ENCODE measurements at places on chromosomes 3 and 15.

DNA sequence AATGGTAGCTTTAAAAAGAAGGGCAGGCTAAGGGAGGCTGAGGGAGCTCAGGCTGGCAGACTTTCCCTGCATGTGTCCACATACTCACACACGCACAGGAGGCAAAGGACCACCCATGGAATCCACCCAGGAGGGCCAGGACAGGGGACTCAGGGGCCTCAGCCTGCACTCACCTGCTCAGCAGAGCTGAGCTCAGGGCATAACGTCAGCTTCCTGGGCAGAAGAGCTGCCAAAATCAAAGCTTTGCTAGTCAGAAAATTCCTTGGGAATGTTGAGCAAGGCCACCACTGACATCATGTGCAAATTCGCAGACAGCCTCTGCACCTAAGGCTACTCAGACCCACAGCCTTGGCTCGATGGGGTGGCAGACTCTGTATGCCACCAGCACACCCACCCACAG, 16.4 kb upstream of the ALAS1 start:
- DNase-seq, result peak; percentile 79

DNA sequence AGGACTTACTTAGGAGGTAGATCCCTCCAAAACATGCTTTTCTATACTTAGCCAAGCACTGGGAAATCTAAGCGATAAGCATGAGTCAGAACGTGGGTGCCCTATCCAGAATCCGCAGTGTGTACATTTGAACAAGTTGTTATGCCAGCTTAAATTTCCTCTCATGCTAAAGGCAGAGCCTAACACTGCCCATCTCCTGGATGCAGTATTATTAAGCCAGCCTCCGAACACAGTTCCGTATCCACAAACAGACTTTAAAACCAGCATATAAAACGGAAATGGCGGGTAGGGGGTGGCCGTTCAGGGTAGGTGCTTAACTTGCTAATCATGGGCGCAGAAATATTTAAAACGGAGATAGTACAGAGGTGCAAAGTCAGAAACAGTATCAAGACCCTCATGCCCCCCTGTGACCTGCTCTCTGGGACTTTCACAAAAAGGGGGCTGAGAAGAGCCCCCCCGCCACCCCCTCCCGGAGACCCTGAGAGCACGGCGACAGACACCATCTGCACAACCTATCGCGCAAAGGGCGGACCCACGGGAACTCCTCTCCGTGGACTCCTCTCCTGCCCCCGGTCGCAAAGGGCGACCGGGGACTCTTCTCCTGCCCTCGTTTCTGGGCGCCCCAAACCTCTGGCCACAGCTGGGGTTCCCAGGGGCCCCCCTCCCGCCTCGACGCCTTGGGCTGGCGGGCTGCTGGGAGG, 889 bp upstream of the LRRIQ4 start:
- DNase-seq, result peak; percentile 41

GRCh38 chr3:156145866-156146265, 25.5 kb downstream of the KCNAB1 start:
- no peak for DNase-seq

GRCh38 chr15:48796521-48796920, 14.3 kb downstream of the CEP152 start:
- no peak for DNase-seq

- peak; percentile 35 for DNase-seq
Measured at GRCh38 chr3:99549957-99550603, 88.3 kb upstream of the COL8A1 start.

- DNase-seq, result no peak
Measured at GRCh38 chr15:74780523-74781430, 1.1 kb upstream of the CSK start.

DNA sequence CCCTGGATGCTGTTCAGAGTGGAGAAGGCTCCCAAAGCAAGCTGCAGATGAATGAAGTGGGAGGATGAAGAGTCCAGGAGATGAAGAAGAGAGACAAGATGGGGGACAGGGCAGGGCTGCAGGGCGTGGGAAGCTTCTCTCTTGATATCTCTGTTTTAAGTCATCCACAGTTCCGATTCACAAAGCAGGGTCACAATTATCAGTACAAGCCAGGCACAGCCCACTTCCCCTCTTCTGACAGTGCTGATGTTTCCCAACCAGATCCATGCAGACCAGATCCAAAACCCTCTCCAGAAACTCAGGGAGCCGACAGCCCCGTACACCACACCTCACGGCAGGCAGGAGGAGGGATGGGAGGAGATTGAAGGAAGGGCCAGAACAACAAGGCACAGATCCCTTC, 31.1 kb downstream of the NTRK3 start:
- no peak for DNase-seq

GRCh38 chr15:74414603-74415338, 19.0 kb downstream of the SEMA7A start:
- DNase-seq, result no peak

All from AG08395 (cell line).